Activated CD4-positive, alpha-beta T cell treated with anti-CD3 and anti-CD28 coated beads for 48 hours (primary cell): ENCODE measurements at places on chromosomes 13 and 19.

DNA sequence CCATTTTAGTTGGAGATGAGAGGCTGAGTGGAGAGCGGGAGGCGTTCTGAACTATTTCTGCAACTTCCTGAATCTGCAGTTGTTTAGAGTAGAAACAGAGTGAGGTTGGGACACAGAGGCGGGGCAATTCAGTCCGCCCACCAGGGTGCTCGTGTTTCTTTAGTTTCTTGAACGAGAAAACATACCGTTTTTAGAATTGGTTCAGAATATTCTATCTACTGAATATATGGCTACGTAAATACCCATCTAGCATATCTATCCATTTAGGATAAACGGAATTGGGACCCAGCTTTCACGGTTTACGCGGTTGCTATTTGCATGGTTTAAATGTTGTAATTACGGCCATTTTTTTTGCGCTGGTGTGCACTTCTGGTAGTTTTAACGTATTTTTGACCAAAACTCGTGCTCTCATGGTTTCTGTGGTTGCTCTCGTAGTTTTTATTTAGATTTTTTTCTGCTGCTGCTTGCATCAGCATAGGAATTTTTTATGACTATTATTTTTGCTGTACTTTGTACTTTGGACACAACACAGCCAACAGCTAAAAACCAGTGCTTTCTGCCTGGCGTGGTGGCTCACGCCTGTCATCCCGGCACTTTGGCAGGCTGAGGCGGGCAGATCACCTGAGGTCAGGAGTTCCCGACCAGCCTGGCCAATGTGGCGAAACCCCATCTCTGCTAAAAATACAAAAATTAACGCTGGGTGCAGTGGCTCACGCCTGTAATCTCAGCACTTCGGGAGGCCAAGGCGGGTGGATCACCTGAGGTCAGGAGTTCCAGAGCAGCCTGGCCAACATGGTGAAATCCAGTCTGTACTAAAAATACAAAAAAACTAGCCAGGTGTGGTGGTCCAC lies 32.7 kb downstream of the TIMM13 start:
- no peak for DNase-seq

DNA sequence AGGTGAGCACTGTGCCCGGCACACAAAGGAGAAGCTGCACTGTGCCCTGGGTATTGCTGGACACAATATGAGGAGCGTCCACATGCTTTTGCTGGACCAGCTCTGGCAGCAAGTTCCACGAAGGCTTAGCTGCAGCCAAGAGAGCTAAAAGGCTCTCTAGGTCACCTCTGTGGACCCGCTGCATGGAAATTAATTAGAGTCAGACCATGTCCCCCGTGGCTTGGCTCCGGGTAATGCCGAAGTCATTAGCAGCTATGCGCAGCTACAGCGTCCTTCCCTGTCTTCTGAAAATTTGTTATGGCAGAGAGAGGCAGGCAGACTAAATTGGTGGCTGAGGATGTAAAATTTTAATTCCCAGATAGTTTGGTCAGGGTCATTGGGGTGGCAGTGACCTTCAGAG lies 271.5 kb downstream of the SLC7A1 start:
- no peak for DNase-seq

- no peak for DNase-seq
These were observed 12.8 kb upstream of the DOCK9 start for GRCh38 chr13:98990701-98991100.

DNA sequence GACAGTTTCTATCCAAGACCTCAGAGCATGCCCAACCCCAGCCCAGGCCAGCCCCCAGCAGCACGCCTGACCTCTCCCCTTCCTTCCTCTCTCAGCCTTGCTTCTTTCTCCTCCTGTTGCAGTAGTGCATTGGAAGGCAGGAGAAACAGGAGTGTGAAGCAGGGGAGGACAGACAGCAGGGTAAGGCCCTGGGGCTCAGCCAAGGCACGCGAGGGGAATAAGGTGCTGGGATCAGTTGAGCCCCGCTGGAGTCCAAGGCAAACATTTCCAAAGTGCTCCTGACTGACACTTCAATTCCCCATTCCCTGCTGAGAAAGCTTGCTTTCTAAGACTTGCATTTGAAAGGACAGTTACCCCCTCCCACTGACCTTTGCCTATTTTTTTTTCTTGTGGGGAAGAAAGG lies 73.1 kb upstream of the OLFM4 start:
- DNase-seq, result no peak

DNA sequence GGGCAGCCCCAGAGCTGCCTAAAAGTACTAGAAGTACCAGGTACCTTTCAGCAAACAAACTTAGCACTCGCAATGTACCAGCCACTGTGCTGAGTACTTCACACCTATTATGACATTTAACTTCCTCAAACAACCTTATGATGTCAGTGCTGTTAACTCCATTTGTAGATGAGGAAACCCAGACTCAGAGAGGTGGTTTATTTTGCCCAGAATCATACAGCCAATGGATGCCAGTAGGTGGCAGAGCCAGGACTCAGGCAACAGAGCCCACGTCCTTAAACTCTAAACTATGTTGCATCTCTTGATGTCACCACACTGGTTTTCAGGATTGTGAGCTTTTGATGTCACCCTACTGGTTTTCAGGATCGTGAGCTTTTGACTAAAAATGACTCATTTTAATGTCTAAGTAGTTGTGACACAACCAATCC lies 78.9 kb downstream of the FLT1 start:
- no peak for DNase-seq

DNA sequence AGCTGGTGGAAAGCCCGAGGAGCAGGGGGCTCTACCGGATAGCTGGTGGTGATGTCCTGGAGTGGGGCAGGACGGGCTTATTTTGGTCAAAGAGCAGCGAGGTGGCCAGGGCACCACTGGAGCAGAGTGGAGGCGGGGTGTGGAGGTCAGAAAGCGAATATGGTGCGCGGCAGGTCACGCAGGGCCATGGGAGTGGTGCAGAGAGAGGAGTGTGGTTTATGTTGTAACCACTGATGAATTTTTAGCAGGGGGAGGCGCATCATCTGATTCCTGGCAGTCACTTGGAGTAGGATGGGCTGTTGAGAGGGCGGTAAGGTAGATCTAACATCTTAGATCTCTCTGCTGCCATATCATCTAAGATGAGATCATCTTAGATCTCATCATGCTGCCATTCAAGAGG lies 1.4 kb upstream of the ZNF414 start:
- DNase-seq, result peak; percentile 73

DNA sequence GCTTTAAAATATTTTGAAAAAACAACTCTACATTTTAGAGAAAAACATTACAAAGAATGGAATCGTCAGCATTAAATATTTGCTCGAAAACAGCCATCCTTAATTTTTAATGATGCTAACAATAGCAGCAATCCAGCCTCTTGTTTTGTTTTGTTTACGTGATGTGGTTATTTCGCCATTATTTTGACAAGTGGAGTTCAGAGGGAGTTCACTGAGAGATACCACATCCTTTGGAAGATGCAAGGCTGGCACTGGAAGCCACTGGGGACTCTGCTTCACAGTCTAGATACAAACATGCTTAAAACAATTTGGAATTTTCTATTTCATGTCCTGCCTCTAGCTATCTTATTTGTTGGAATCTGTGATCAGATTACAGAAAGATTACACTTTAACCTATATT lies 556.3 kb downstream of the PCDH17 start:
- DNase-seq, result no peak

GRCh38 chr13:51643105-51643881 lies 59.0 kb downstream of the WDFY2 start:
- no peak for DNase-seq

GRCh38 chr19:58395979-58396627 lies 647 bp downstream of the RNF225 start:
- DNase-seq, result no peak

- DNase-seq, result no peak
These were observed 8.6 kb downstream of the CRB3 start for GRCh38 chr19:6472713-6473112.

GRCh38 chr19:38386971-38387549 lies 774 bp downstream of the GGN start:
- no peak for DNase-seq

DNA sequence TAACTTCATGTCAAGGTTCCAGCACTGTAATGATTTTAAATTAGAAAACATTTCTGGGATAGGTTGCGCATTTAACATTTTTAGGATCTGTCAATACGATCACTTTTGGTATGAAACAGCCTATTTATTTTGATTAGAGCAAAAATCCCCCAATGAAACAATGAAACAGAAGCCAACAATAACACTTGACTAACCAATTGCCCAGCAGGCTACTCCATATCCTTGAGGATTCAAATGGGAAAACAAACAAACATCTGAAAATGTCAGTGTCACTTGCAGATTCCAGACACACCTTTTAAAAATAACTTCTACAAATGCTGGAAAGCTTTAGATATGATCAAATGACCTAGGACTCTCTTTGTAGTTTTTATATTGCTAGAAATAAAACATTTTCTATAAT lies 1412.5 kb upstream of the PRR20A start:
- no peak for DNase-seq

- no peak for DNase-seq
These were observed 43.5 kb downstream of the PIN1 start for GRCh38 chr19:9878511-9879196.

- DNase-seq, result no peak
These were observed 58.3 kb downstream of the RAP2A start for GRCh38 chr13:97492257-97492656.

GRCh38 chr13:22211876-22212275 lies 541.0 kb downstream of the FGF9 start:
- DNase-seq, result no peak

- DNase-seq, result no peak
These were observed 5.8 kb upstream of the FRY start for GRCh38 chr13:32025730-32026129.
